Non-pigmented ciliary epithelial cell (primary cell): ENCODE measurements at places on chromosomes 5 and 9.

DNA sequence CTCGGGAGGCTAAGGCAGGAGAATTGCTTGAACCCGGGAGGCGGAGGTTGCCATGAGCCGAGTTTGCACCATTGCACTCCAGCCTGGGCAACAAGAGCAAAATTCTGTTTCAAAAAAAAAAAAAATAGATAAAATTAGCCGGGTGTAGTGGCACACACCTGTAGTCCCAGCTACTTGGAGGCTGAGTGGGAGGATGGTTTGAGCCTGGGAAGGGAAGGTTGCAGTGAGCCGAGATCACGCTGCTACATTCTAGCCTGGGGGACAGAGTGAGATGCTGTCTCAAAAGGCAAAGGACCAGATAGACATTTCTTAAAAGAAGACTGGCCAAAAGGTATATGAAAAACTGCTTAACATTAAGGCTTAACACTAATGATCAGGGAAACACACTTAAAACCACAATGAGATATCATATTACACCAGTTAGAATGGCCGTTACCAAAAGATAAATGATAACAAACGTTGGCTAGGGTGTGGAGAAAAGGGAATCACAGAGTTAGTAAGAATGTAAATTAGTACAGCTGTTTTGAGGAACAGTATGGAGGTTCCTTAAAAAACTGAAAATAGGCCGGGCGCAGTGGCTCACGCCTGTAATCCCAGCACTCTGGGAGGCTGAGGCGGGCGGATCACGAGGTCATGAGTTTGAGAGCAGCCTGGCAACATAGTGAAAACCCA lies 10.1 kb upstream of the MARVELD2 start:
- DNase-seq: no peak

- no peak for DNase-seq
Measured at GRCh38 chr9:126327006-126327713, 531 bp downstream of the MVB12B start.

DNA sequence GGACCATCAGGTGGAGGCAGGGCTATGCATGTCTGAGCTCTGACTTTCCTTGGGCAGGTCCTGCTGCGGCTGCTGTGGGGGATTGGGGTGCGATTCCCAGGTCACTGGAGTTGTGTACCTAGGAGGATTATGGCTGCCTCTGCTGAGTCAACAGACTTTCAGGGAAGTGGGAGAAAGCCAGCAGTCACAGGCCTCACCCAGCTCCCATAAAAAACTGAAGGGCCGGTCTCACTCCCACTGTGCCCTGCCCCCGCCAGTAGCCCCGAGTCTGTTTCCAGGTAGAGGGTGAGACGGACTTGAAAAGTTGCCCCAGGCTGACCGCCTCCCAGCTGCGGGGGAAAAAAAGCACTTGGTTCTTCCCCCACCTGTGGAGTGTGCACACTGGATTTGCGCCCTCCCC lies 76.7 kb downstream of the FAM170A start:
- DNase-seq: no peak

DNA sequence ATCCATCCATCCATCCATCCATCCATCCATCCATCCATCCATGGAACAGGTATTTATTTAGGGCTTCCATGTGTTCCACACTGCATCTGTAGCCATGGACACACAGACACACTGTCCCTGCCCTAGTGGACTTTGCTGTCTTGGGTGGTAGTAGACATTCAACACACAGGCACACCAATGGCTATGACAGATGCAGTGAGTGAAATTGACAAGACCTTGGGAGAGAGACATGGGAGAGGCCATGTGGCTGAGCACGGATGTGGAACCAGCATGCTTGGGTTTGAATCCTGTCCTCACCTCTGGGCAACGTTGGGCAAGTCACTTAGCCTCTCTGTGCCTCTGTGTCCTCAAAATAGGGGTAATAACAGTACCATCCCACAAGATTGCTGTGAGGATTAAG lies 45.3 kb downstream of the STOM start:
- DNase-seq: no peak

GRCh38 chr9:127753148-127753547 lies 18.1 kb upstream of the TOR2A start:
- no peak for DNase-seq

DNA sequence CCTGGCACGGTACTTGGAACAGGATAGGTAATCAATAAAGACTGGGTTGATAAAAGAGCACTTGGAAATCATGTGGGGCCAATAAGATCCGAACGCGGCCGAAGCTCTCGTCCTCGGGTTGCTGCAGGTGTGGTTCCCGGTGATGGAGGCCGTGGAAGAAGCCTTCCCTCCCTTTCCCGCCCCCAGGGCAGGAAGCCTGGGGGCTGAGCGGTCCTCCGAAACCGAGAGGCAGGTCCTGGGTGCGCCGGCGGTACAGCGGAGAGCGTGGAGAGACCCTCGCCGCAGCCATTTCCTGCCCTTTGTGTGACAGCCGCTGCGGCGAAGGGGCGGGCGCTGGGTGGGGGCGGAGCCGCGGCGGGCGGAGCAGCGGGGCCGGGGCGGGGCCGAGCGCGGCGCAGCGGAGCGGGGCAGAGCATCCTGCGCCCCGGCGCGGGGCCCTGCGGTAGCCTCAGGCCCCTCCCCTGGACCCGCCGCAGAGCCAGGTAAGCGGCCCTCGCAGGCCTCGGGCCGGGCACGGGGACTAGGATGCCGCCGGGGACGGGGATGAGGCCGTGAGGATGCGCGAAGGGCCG lies at the start of gene CYFIP2:
CYFIP2 (plus strand) TSS at position 410 of the 572 bp plus-strand sequence. CDS start 19,239 bp downstream, outside the sequence.
- DNase-seq: no peak

- no peak for DNase-seq
Measured at GRCh38 chr5:9596171-9596780, 33.9 kb downstream of the TAS2R1 start.

GRCh38 chr5:1201327-1202025 lies at the start of gene SLC6A19:
Gene SLC6A19 (plus strand): TSS chr5:1201595. CDS start chr5:1201651, 56 bp downstream.
- no peak for DNase-seq

DNA sequence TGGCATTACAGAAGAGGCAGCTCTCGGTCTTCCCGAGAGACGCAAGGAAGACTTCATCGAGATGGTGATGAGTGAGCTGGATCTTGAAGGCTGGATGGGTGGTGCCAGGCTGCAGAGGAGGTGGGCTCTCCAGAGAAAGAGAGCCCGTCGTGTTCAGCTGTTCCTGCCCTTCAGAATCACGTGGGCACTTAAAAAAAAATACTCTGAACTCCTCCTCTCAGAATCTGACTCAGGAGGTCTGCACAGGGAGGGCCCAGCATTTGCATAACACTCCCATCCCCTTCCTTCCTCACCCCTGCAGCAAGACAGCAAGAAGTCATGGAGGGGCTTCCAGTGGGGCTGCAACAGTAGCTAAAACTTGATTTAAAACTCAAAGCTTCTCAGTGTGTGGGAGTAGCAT lies 203.0 kb downstream of the ATPSCKMT start:
- DNase-seq: no peak

GRCh38 chr9:76419782-76420380 lies 25.7 kb upstream of the RFK start:
- no peak for DNase-seq

GRCh38 chr5:58264276-58264675 lies 195.6 kb downstream of the PLK2 start:
- DNase-seq: no peak

DNA sequence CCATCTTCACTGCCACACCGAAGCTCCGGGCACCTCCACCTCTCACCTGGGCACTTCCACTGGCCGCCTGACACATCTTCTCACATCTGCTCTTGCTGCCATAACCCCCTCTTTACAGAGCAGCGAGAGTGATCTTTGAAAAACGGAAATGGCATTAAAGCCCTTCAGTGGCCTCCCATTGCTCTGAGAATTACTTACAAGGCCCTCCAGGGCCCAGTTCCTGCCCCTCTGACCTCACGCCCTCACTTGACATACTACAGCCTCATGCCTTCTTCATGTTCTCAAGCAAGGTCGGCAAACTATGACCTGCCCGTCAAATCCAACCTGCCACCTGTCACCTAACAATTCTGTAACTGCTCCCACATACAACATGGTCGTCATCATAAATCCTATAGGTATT lies 187.3 kb downstream of the NR3C1 start:
- DNase-seq: no peak
